ENCODE measurements at places on chromosomes 7 and 10.

DNA sequence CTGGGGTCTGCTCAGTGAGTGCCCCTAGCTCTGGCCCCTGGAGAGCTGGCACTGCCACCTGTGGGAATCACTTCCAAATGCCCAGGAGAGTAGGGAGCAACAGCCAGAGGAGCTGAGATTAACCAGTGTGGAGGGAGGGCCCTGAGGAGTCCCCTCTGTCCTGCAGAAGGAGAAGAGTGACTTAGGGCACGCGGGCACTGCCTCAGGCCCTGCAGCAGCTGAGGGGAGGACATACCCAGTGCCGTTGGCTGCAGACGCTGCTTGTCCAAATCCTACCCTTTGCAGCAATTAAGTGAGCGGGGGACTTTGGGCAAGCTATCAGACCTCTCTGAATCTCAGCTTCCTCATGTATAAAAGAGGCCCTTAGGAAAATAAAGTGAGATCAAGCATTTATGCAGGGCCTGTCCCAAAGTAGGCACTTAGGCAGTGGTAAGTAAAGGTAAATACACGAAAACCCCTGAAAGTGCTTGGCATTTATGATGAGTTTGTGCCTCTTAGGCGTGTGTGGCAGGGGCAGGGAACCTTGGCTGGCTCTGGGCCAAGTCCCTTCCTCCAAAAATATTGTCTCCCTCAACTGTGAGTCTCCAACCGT is 16.9 kb downstream of the PRF1 start:
- DNase-seq: no peak

GRCh38 chr10:92699518-92700381 is 10.0 kb downstream of the HHEX start:
- no peak for DNase-seq

DNA sequence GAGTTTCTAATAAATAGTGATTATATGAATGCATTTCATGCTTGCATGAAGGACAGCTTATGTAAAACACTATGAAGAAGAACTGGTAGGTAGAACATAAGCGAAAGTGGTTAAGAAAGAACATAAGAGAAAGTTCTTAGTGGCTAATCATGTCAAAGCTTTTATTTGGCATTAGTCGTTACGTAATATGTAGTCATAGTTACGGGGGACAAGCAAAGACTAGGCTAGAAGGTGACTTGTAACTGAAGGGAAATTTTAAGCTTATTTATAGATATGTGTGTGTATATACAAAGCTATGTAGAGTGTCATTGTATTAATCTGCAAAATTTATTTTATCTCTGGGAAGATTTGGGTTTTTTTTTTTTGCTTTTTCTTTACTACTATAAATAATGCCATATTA is 36.9 kb downstream of the CAPZA2 start:
- no peak for DNase-seq

DNA sequence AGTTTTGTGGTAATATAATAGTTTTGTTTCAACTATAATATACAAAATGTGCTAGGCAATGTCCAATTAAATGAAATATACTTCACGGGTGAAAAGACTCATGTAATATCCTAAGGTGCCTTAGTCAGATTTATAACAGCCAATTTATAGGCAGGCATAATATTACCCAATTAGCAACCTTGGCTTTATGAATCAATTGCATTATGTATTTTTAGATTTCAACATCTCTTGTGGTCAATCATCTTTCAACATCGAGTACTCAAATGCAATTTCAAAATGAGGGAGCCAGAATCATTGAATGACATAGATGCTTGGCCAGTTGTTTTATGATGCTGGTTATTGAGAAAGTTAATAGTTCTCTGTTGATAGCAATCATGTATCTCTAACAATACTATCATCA is 110.3 kb upstream of the SP8 start:
- DNase-seq: no peak

GRCh38 chr10:132277311-132277741 is 30.4 kb downstream of the STK32C start:
- DNase-seq: no peak

- DNase-seq: no peak
Measured at GRCh38 chr7:150401424-150401790, 22.3 kb downstream of the ZNF775 start.

DNA sequence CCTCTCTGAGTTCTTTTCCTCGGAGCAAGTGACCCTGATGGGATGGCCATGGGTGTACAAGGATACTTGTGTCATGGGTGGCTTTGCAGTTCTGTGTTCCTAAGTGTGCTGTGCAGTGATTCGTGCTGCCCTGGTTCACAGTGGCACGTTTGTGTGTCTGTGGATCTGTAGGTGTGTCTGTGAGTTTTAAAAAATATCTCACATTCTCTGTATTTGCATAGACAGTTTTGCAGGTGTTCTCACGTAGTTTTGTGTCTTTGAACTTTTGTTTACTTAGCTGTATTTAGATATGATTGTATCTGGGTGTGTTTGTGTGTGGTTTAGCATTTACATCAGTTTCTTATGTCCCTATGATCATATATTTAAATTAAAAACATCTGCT is 3.7 kb downstream of the ZNF775 start:
- no peak for DNase-seq

DNA sequence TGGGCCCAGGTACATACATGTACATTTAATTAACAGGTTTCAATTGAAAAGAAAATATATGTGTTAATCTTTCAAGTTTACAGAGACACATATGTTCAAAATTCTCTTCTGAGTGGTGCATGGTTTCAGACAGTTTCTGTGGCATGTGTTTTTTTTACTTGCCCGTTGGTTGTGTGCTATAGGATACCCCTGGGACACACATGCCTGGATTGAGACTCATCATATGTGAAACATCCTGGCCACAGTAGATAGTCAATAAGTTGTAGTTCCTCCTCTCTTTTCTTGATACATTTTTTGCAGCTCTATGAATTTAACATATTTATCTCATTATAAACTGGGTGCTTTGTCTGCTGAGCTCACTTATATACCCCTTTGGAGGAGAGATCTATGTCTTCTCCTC is 207.8 kb upstream of the CTBP2 start:
- DNase-seq: no peak

DNA sequence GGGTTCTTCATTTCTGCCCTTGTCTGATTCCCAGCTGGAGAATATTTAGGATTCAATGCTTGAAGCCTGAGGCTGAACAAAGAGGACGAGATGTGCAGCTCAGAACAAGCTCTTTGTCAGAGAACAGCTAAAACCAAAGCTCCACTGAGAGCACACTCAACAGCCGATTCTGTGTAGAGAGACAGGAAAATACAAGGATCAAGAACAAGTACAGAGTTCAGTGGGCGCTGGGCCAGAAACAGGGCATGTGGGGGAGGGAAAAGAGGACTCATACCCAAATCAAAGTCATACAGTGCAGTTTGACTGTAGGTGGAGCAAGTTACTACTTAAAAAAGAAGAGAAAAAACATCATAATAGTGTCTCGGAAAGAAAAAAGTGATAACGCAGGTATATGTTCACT is at the start of gene AGMO:
TSS of gene AGMO (minus strand) at position 181 of the 400 bp plus-strand sequence.
- DNase-seq: peak; percentile 77

DNA sequence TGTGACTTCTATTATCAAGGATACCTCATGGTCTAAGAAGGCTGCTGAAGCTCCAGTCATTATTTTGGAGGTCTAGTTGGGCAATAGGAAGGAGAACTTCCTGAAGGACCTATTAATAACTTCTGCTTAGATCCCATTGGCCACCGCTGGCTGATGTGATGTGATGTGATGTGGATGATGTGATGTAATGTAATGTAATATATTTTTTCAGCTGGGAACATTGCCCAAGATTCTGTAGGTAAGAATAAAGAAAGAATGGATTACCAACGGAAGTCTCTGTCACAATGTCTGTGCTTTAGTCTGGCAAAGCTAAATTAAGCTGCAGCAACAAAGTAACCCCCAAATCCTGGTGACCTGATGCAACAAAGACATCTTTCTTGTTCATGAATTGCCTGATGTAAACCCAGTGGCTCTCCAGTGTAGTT is 233.7 kb downstream of the PTEN start:
- DNase-seq: no peak

GRCh38 chr10:16599662-16600061 is 78.0 kb upstream of the C1QL3 start:
- DNase-seq: no peak

DNA sequence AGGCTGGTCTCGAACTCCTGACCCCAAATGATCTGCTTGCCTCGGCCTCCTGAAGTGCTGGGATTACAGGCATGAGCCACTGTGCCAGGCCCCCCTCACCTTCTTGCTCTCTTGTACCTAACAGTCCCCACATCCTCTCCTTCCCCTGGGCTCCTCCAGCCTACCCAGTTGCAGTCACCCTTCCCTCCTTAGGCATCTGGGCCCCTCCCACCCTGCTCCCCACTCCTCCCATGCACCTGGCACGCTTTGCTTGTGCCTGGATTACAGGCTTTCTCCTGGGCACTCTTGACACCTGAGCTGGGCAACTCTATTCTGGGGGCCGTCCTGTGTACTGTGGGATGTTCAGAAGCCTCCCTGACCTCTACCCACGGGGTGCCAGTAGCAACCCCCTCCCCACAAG is 3.0 kb downstream of the CLDN15 start:
- DNase-seq: no peak

GRCh38 chr7:41570766-41571165 is 132.1 kb downstream of the INHBA start:
- DNase-seq: no peak

- no peak for DNase-seq
Measured at GRCh38 chr10:33095867-33096815, 138.1 kb upstream of the ITGB1 start.

GRCh38 chr10:6841761-6842160 is 261.7 kb upstream of the PRKCQ start:
- DNase-seq: no peak

- no peak for DNase-seq
Measured at GRCh38 chr10:61338146-61338545, 115.0 kb downstream of the TMEM26 start.

DNA sequence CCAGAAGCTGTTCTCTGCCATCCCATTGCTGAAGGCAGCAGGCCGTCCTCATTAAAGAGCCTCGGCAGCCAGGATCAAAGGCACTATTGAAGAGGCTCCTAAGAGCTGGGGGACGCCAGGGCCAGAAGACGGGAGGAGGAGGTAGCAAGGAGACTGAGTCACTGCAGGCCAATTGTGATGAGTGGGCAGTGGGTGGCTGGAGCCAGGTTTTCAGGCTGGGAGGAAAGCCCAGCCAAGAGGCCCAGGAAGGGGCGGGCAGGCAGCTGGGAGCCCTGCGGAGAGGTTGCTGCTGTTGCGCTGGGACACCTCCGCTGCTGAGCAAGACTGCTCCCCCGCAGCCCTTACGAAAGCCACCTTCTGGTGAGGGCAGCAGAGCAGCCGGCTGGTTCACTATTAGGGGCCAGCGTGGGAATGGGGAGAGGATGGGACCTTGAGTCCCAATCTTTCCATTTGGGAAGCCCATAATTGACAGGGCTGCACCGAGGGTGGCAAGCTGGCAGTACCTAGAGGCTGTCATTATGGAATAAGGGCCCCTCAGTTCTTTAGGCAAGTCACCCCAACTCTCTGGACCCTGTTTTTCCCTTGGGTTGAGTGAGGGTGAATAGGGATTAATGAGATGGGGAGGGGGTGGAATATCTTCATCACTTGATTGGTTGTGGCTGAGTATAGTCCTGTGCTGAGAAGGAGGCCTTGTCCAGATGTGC is 48.4 kb downstream of the UNC5B start:
- DNase-seq: peak; percentile 64

- DNase-seq: no peak
Measured at GRCh38 chr7:1631678-1632077, 38.4 kb upstream of the ELFN1 start.

DNA sequence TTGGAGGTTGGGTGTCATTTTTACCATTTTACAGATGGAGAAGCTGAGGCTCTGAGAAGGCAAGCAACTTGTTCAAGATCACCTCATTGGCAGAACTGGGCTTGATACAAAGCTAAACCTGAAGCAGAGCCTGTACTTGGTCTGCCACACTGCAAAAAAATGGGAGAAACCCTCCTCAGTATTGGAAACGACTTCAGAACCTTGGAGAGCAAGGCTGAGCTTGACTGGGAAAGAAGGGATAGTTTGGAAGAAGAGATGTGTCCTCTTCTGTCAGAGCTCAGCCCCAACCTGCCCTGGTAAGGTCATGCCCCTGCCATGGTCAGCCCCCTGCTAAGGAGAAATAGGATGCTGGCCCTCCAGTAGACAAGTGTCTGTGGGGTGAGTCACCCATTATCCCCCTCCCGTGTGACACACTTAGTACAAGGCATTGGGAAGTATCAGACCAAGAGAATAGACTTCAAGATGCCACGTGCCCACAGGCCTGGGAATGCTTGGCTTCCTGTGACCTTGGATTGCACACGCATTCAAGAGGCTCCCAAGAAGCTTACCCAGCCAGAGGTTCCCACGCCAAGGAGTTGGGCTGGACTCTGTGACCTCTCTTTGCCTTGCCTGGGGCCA is 56.2 kb upstream of the SMNDC1 start:
- no peak for DNase-seq

GRCh38 chr10:112374724-112375541 is 1.0 kb downstream of the ACSL5 start:
- DNase-seq: no peak

GRCh38 chr10:5045095-5045494 is 41.4 kb upstream of the AKR1C2 start:
- DNase-seq: no peak

- no peak for DNase-seq
Measured at GRCh38 chr7:50826371-50827172, 43.9 kb upstream of the GRB10 start.

DNA sequence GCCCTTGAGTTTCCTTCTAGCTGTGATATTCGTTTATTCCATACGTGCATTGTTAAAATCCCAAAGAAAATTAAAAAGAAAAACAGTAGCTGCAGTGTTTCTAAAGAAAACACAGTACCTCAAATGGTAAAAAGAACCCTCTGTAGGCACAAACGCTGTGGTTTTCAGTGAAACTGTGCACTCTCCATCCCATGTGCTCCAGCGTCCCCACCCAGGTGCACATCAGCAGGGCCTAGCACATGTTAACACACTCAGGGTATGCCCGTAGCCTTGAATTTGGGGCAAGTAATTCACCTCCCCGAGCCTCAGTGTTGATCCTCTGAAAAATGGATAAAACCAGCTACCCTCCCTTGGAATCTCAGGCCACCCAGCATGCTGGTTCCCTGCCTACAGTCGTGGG is 9.5 kb downstream of the SLC18A2 start:
- no peak for DNase-seq

- DNase-seq: no peak
Measured at GRCh38 chr7:141884539-141885225, 31.5 kb upstream of the OR9A4 start.

- no peak for DNase-seq
Measured at GRCh38 chr7:78284945-78285344, 486.4 kb downstream of the PHTF2 start.

Data from anterior cingulate cortex (tissue), 58 donors.